ENCODE measurements at places on chromosomes 3 and 15. TPM values are rescaled to one million over a fixed set of nuclear protein-coding genes. Genes with fewer than 3 reads are reported as not detected.
A peak's percentile ranks its signal among the peaks of the same experiment; 100 is the strongest.

GRCh38 chr3:155880286-155880685 lies 9.8 kb downstream of the GMPS start:
- DNase-seq, result no peak

IGSF10 gene
- total RNA-seq, result under 0.01 TPM

DNA sequence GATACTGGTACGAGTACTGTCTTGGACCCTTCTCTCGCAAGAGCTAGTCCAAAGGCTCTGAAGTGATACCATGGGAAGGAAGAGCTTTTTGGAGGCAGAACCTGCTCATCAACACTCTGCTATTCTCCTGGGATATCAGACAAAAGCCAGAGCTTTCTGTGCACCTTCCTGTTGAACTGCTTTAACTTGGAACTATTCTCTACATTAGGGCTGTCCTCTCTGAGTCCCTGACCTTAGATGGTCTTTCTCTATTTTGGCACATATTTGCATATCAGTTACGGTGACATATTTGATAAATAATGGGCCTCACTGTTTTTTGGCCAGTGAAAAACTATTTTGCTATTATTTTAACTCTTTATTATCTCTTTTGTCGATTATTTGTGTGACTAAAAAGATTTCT lies 146.9 kb downstream of the TIGIT start:
- no peak for DNase-seq

DNA sequence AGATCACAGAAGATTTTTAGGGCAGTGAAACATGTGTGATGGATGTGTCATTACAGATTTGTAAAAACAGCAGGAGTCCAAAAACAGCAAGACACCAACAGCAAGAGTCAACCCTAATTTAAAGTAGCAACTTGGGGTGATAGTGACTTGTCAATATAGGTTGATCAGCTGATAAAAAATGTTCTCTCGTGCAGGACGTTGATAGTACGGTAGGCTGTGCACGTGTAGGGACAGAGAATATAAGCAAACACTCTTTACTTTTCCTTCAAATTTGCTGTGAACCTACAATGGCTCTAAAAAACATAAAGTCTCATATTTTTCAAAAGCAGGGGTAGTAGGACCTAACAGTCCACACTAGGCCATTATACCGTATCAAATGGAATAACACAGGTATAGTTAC lies 120.8 kb downstream of the STAG1 start:
- no peak for DNase-seq

DNA sequence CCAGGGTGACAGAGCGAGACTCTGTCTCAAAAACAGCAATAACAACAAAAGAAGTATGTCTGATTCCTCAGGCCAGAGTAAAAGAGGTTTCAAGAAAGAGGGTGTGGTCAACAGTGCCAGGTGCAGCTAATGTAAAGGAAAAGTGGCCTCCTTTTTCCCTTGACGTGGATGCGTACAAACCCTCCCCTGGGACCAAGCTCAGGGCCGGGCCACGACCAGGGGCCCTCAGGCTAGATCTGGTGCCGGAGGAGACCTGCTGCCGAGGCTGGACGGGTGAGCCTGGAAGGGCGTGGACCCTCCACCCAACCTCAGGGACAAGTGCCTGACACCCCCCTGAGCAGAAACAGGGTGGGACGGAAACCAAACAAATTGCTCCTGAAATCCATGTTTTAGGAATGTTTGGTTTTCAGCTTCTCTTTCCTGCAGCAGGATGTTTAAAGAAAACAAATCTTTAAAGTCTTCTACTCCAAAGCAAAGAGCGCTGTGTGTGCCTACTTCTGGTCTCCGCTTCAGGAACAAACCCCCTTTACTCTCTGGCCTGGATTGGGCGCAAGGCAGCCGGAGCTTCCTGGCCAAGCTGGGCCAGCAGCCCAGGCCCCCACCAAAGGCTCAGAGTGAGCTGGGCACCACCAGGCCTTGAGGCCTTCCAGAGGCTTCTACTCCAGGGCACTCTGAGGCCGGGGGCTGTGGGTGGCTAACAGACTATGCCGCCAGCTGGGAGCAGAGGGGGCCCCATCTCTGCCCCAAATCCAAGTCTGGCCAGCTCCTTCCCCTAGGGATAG lies 21.4 kb downstream of the ZDHHC19 start:
- DNase-seq, result no peak

- DNase-seq, result no peak
These were observed 23.0 kb downstream of the AP3S2 start for GRCh38 chr15:89870688-89871288.

DLL4 gene
- total RNA-seq, result 0.10 TPM

DNA sequence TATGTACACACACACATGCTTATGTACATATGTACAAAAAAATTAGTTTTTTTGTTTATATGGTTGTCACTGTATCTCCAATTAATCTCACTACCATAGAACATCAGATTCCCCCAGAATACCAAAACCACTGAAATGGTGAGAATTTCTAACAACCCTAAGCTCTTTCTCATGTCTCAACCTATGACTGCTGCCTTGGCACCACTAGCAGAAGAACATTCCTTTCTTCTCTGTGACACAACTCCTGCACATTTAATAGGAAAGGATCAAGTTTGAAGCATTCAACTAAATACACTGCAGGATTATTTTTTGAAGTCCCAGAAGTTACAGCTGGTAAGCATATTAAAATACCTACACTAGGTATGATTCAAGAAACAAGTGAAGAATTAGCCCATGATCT lies 109.6 kb downstream of the FAM174B start:
- DNase-seq, result no peak

ZNF619 gene
- 3.1 TPM for total RNA-seq

- DNase-seq, result no peak
These were observed 56.0 kb upstream of the CSTA start for GRCh38 chr3:122269045-122269444.

DNA sequence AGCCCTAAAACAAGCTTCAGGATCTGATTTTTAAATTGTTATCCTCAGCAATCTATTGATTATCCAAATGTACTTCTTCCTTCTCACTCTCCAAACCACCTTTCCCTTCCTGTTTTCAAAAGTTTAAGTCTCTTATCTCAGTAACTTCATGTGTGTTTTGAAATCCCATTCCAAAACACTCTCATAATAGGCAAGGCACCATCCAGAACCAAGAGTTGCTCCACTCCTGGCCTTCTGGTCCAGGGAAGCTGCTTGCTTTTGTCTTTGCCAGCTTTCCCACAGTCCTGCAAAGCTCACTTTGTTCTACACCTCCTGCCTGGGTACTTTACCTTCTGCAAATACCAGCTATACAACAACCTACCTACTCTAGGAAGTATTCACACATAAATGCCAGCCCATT lies 63.5 kb downstream of the MLH1 start:
- DNase-seq, result no peak

GRCh38 chr3:112121577-112122547 lies 11.2 kb downstream of the GCSAM start:
- no peak for DNase-seq

DNA sequence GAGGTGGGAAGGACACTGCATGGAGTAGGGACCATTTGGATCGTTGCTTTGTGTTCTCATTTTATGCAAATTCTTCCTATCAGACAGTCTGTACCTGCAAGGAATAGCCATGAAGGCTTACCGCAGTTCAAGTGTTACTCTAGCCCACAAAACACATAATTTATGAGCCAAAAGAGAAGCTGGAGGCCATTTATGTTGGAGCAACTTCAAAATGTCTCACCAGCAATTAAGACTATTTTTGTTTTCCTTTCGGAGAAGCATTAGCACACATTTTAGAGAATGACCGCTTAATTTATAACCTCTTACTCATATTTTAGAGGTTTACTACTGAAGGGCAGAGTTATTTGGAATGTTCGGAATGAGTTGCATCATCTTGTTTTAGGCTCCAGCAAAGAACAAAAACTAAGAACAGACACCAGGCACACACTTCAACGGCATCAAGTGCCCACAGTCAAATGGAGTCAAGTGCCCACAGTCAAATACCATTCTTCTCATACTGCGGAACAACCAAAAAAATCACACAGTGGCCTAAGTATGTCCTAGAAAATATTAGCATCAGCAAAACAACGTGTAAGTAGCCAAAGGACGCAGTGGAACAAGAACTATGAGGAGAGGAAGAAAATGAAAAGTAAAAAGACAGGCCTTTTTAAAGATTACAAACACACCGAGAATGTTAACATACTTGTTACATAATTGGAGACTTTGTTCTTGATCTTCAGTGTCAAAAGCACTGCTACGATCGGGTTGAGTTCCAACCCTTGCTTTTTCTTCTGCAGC lies 17.5 kb upstream of the GOLGA8J start:
- DNase-seq, result peak; percentile 78

GRCh38 chr3:181555681-181556080 lies 156.0 kb upstream of the SOX2 start:
- no peak for DNase-seq

GMPS gene
- total RNA-seq, result 126 TPM

GRCh38 chr15:92846741-92847140 lies 53.4 kb upstream of the CHD2 start:
- DNase-seq, result no peak

DNA sequence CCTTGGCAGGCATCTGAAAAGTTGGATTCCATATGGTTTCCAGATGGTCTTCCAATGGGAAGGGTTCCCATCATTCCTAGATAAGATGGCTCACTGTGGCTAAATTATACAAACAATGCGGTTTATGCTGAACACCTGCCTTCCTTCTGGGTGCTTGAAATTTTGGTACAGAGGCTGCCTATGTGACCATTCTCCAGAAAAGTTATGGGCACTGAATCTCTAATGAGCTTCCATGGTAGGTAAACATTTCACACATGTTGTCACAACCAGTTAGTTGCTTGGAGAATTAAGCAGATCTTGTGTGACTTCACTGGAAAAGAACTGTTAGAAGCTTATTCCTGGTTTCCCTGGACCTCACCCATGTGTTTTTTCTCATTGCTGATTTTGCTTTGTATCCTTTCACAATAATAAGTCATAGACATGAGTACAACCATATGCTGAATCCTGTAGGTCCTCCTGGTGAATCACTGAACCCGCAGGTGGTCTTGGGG lies 30.1 kb downstream of the PLOD2 start:
- peak; percentile 32 for DNase-seq

- peak; percentile 25 for DNase-seq
These were observed 145.8 kb upstream of the THRB start for GRCh38 chr3:24640330-24640877.

GRCh38 chr3:189605717-189606116 lies 25.5 kb upstream of the TP63 start:
- DNase-seq, result no peak

DNA sequence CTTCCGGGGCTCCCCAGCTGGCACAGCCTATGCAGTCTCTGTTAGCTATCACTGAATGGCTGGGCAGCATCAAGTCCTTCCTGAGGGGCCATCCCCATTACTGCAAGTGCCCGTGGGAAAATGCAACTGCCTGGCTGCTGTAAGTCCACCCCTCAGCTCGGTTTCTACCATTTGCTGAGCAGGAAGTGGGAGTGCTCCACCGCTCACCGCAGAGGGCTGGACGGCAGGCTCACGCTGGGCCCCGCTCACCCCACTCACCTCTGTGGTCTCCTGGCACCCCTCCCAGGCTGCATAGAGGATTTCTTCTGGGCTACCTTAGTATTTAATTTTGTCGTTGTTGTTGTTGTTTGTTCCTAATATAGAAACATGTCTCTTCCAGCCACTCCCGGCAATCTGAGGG lies 270.2 kb downstream of the PLCL2 start:
- no peak for DNase-seq

DNA sequence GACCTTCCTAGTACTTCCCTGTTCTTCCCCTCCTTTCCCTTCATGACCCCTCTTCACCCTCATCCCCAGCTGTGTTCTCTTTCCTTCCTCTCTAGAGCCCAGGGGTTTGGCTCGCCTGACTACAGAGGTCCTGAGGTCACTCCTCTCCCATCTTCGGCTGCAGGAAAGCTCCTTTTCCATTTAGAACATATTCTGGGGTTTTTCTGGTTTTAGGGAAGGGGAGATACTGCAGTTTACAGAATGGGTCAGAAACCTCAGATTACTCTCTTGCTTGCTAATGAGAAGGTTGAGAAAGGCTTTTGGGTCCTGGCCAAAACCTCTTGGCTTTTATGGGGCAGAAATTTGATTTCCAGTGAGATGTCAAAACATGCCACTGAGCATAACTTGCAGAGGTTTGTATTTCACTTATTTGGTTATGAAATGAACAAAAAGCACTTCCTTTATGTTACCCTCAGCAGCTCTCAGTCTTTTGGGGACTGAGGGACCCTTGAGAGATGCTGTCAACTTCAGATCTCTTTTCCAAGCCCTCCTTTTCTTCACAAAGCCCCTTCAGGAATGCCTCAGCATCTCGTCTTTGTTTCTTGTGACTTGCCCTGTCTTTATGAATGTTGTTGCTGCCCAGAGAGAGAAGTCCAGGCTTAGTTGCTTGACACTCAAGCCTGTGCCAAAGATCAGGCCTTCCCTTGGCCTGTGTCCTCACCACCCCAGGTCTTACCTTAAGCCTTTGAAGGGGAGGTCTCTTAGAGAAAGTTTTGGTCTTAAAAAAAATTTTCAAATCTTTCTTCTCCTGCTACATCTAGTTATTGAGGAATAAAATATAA lies 121.7 kb upstream of the TPM1 start:
- peak; percentile 28 for DNase-seq

LNP1 gene
- total RNA-seq, result 7.0 TPM

CD200R1 gene
- total RNA-seq, result not detected

GRCh38 chr3:73653351-73653750 lies 28.6 kb upstream of the PDZRN3 start:
- DNase-seq, result no peak

DNA sequence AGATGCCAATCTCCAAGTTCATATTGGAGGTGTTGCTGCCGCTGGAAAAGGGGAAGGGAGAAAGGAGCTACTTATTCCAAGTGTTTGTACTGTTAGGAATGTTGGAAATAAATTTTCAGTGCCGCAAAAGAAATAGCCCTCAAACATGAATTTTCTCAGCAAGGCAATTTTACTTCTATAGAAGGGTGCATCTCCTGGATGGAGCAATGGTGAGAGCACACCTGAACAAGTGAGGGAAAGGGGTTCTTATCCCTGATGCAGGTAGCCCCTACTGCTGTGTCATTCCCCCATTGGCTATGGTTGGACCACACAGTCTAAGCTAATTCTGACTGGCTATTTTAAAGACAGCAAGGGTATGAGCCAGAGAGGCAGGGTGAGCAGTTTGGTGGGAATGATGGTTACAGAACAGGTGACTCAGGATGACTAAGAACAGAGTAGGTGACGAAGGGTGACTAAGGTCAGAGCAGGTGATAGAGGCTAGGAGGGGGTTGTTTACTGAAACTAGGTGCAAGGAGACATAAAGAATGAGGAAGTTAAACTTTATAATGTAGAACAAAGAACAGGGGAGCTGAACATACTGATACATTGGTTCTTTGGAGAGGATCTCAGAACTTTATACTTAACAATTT lies 503.5 kb downstream of the EDEM1 start:
- DNase-seq, result no peak

SOX14 gene
- not detected for total RNA-seq

ZBTB11 gene
- total RNA-seq, result 11.7 TPM

- no peak for DNase-seq
These were observed 57.6 kb upstream of the TNFSF10 start for GRCh38 chr3:172580680-172581401.
